A549 treated with GW870086 at 1 μM for 4 hours (cell line): ENCODE measurements at places on chromosomes 2 and 18. TPM values are rescaled to one million over a fixed set of nuclear protein-coding genes. Genes with fewer than 3 reads are reported as not detected.

Gene RESP18
- total RNA-seq: not detected in 5 replicates

Gene OTOS
- total RNA-seq: not detected in 5 replicates

Gene CASP10
- total RNA-seq: 1.9 to 2.6 TPM (median 2.0 TPM) in 5 replicates

Gene MALL
- total RNA-seq: 166 to 184 TPM (median 172 TPM) in 5 replicates

Gene CFC1
- 0.09 TPM in 1 of 5 replicates, not detected in the others for total RNA-seq

Gene SCN7A
- total RNA-seq: not detected in 5 replicates

Gene SERPINB5
- 0.07 to 0.13 TPM (median 0.10 TPM) in 4 of 5 replicates, not detected in the other for total RNA-seq

Gene FAM110C
- total RNA-seq: 0.13 to 0.71 TPM (median 0.23 TPM) in 5 replicates

Gene RRM2
- 164 to 245 TPM (median 239 TPM) in 5 replicates for total RNA-seq
